NCI-H446 (cell line): ENCODE measurements at places on chromosomes 3 and 15.

DNA sequence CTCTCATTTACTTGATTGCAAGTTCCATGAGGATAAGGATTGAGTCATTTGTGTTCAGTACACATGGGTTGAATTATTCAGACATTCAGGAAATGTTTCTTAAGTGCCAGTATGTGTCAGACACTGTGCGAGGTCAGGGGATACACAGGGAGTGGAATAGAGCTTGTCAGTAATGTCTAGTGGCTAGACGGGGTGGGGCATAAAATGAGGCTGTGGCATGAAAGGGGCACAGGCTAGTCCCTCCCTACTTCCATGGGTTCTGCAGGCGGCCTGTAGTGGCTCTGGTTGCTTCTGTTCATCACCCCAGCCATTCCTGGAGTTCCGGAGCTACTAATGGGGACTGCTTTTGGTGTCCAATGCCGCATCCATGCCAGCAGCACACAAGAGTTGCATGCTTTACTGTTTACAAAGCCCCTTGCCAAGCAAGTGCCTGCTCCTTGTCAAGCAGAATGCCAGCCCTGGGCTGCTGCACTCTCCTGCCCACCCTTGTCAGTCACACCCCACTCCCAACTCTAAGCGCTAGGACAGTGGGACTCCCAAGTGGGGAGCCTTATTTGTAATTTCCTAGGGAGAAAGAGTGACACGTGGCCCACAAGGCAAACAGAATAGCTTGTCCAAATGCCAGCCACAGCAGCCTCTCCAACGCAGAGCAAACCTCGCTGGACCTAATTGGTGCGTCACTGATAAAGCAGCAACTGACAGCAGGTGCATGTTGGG is 70.8 kb downstream of the RAB11A start:
- no peak for DNase-seq

DNA sequence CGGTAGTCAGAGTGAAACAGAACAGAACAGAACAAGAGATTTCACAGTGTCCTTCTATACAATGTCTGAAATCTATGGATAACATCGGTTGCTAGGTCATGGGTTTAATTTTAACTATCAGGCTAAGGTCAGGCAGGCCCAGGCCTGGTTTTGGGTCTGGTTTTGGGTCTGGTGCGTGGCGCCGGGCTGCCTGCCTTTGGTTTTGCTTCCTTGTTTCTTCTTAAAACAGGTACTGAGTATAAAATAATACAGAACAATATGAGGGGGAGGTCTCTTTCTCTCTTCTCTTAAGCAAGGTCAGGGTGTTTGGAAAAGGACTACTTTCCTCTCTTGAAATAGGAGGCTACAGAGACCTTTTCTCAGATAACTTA is 1.4 kb downstream of the AEN start:
- no peak for DNase-seq

DNA sequence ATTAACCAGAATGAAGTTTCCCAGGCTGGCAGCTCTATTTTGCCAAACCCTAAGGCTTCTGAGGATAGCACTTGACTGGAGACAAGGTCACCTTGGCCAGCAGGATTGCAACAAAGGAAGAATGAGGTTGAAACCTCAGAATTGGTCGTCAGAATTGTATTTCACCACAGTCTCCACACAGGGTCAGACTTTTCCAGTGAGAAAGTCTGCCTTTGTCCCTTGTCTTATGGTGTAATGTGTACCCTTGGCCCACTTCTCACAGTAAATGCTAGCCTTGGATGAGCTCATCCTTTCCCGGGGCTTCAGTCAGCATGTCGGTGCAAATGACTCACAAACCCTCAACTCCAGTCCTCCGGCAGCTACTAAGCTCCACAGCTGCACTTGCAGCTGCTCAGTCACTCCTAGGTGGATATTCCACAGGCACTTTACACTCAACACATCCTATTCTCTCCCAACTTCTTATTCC is 19.7 kb downstream of the SSR3 start:
- peak; percentile 16 for DNase-seq

DNA sequence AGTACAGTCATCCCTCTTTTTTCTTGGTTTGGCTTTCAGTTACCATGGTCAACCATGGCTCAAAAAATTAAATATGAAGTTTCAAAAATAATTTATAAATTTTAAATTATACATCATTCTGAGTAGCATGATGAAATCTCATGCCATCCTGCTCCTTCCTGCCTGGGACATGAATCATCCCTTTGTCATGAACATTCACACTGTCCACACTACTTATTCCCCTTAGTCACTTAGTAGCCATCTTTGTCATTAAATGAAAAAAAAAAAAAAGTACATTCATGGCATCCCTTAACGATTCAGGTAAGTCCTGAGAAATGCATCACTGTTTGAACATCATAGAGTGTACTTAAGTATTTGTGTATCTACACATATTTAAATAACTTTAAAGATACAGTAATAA is 1046.3 kb downstream of the ROBO2 start:
- no peak for DNase-seq

DNA sequence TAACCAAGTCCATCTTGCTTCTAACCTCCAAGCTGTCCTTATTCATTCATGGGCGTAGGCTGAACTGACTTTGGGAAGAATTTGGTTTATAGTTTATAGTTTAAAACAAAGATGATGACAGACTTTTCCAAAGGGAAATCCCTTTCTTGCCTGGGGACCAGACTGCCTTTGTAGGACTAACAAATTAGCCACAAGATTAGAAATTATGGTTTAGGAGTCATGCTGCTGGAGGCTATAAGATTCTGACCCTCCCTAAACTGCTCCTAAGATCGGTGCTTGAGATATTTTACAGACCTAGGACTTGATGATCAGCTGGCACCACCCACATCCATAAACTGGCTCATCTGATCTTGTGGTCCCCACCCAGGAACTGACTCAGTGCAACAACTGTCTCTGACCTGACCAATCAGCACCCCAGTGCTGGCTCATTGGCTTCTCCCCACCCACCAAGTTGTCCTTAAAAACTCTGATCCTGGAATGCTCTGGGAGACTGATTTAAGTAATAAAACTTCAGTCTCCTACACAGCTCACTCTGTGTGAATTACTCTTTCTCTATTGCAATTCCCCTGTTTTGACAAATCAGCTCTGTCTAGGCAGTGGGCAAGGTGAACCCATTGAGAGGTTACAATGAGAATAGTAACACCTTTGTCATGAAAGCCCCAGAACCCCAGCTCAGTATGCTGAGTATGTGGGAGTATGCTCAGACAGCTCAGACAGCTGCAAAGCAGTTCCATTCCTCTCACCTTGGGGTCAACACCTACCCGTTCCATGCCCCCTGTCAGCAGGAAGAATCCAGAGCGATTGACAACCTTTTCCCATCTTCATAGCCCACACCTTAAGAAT is 51.6 kb upstream of the C15orf39 start:
- DNase-seq = no peak
